ENCODE measurements at places on chromosomes 11 and 22.

DNA sequence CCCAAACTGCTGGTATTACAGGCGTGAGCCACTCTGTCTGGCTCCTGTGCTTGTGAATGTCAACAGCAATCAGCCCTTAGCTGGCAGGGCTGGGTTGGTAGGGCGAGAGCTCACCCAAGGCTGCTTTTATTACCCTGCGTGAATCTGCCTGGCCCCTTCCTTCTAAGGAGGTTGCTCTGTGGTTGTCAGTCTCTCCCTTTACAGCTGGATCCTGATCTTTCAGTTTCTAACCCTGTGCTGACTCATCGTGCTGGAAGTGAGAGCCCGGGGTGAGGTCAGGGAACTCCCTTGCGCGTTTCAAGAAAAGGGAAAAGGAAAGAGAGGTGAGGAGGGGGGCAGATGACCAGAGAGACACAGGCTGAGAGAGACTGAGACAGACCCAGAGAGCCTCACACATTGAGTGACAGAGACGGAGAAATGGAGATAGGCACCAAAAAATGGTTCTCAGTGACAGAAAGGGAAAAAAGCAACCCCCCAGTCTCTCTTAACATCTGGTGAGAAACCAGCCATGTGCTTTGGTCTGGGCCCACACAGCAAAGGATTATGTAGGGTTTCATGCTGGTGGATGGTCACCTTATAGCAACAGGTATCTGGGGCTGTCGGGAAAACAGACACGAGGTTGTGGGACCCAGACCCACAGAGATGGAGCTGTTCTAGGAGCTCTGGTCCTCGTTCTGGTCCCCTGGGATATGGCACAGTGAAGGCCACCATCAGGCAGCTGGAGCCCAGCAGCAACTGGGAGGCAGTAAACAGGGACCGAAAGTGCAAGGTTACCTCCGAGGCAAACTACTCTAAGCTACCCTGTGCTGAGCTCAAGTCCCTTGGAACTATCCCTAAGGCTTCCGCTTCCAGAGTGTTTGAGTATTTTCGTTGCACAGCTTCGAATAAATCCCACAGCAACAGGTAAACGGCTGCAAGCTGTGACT lies 2.5 kb downstream of the TCN2 start:
- DNase-seq, result no peak

- DNase-seq, result no peak
Measured at GRCh38 chr11:705646-706438, at the start of gene EPS8L2. TSS of gene EPS8L2 (plus strand) at chr11:706231. CDS start at chr11:709408, 3,177 bp downstream.

DNA sequence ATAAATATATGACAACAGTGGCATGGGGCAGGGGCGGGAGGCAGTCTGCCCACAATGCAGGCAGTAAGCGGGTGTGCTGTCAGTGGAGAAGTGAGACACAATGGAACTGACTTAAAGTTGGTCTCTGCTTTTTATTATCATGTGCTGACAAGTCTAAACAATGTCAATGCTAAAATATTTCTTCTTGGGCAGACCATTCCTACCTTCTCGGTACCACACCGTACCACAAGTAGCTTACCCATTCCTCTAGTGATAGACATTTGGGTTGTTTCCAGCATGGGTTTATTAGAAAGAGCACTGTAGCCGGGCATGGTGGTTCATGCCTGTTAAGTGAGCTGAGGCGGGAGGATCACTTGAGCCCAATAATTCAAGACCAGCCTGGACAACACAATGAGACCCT lies 2.6 kb upstream of the CHADL start:
- no peak for DNase-seq

- no peak for DNase-seq
Measured at GRCh38 chr11:95444309-95445241, 213.6 kb upstream of the SESN3 start.

DNA sequence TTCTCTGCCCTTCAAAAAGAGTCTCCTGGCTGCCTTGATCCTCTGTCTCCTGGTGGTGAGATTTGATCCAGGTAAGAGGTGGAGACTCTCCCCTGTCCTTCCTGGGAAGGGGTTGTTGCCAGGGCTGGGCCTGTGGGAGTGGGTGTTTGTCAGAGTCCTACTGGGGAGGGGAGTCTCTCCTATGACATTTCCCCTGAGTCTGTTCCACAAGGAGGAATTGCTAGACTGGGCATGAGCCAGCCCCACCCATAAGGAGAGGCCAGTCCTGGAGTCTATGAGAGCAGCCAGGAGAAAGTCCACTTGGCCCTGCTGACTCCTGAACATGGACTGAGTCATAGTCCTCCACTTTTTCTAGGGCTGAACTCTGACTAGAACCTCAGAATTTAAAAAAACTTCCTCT lies 7.4 kb downstream of the PEX26 start:
- no peak for DNase-seq

All from NCI-H2171 treated with DMSO at 0.1 percent for 48 hours (cell line).